NCI-H1092 treated with DMSO at 0.1 percent for 48 hours (cell line): ENCODE measurements at places on chromosomes 2 and 18.

GRCh38 chr18:72826736-72827135 is 41.1 kb downstream of the NETO1 start:
- DNase-seq: no peak

DNA sequence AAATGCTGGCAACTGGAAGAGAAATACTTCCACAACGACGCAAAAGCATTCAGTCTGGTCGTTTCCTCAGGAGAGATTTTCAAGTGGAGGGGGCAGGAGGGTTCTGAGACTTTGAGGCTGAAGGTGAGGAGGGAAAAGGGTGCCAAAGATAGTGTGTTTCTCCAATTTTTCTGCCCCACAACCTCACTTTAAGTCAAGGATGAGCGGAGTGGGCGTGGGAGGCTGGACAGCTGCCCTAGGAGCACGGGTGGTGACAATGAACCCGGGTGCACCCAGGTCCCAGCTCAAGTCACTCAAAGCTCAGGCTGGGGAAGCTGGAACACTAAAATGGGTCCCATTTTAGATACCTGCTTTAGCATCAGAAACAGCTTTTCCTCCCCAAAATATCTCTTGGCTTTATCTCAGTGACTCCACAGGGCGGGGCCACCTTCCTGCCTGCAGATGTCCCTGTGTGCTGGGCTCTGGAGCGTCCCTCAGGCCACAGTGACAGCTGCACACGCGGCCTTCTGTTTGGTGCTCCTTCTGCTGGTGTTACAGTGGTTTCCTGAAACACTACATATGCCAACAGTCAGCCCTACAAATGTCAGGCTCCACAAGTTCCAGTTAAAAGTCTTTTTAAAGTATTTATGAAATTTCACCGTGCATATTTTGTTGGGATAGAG is 1.4 kb upstream of the MBP start:
- DNase-seq: peak; percentile 22

- DNase-seq: no peak
Observed at GRCh38 chr2:30237239-30237965, 6.1 kb downstream of the LBH start.

- DNase-seq: no peak
Observed at GRCh38 chr18:46445522-46446313, 211.3 kb downstream of the LOXHD1 start.

DNA sequence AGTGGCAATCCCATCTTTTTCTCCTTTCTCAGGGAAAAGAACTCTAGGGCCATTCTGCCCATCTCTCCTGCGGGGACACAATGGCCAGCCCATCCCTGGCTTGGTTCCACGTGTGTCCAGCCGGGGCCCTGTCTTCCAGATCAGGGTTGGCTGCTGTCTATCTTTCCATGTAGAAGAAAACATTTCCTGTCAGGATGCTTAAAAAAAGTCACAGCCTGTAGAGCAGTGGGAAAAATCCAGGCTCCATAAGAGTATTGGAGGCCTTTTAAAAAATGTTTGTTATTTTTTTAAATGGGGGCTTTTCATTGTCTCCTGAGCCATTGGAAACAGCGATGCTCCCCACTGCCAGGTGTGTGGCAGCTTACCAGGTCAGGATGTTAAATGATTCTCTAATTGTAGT is 105.6 kb downstream of the TGFA start:
- no peak for DNase-seq

- no peak for DNase-seq
Observed at GRCh38 chr18:3104190-3105054, 91.5 kb upstream of the LPIN2 start.

DNA sequence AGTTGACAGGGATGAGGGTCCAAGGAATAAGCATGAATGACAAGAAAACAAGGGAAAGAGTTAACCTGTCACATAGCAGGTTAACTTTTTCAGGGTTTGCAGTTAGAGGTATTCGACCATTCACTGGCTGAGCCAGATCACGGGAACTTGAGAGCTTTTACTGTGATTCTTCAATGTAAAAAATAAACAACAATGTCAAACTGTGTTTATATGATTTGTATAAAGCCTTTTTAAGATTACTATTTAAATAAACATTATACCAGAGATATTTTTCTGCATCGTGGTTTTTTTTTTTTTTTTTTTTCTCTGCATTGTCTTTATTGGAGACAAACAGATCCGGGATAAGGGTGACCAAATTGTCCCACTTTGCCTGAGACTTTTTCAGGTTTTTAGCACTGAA is 115.6 kb downstream of the NRP2 start:
- no peak for DNase-seq
